ENCODE measurements at places on chromosomes 3 and 15.
A peak's percentile ranks its signal among the peaks of the same experiment; 100 is the strongest.

DNA sequence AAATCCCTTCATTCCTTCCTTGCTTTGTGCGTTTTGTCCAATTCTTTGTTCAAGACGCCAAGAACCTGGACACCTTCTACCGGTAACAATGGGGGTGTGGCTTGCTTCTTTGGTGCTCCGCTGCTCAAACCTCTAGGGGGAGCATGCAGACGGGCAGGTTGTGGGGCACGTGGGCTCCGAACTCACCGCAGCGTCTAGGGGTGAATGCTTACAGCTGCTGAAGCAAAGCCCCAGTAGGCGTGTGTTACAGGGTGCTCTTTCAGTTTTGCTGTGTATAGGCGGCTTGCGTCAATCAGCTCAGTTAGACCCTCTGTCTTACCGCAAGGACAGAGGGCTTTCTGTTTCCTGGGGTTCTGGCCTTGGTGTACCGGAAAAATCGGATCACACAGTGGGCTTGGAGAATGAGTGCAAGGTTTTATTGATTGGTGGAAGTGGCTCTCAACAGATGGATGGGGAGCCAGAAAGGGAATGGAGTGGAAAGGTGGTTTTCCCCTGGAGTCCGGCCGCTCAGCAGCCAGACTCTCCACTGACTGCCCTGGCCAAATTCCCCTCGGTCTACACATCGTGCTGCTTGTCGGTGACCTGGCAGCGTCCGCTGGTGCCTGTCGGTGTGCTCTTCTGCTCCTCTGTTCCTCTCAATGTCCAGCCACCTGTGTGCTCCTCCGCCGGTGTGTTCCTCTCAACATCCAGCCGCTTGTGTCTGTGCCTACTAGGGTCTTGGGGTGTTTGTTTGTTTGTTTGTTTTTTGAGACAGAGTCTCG, 1.2 kb upstream of the LRRC34 start:
- peak; percentile 78 for DNase-seq

GRCh38 chr3:45417930-45418847, 29.8 kb downstream of the LARS2 start:
- no peak for DNase-seq

DNA sequence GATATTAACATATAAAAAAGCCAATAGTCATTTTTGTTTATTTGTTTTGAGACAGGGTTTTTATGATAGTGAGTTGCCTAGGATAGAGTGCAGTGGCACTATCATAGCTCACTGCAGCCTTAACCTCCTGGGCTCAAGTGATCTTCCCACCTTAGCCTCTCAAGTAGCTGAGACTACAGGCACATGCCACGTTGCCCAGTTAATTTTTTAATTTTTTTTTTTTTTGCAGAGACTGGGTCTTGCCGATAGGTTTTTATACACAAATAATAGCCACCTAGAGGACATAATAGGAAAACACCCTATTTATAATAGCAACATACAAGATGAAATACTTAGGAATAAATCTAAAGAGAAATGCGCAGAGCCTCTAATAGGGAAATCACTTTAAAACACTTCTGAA, 13.3 kb downstream of the EIF3J start:
- DNase-seq = no peak

DNA sequence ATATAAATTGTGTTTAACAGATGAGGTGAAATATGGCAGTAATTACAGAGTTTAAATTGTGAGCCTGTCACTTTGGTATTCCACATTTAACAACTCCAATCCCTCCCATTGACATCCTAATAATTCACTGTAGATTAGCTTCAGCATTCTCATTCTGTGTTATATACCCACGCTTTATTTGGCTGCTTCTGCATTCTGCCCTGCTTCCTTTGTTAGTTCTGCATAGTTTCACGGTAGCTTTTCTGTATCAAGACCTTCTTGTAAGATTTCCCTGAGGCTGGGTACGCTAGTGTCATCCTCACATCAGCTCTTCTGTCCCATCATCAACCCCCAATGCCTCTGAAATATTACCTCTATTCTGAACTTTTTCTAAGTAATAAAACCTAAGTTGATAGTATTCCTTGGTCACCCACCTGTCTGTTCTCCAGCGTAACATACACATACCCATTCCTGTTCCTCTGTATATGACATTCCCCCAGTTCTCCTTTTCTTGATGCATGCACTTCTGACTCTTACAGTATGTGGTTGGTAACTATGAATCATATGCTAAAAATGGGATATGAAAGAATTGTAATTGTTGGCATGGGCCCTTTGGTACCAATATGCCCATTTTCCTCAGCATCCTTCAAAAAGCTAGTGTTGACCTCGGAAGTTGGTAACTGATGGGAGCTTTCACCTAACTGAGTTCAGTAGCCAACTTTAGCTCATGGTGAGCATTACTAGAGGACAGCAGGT, 171.2 kb downstream of the KLHL25 start:
- no peak for DNase-seq

- DNase-seq = no peak
Observed at GRCh38 chr15:43316016-43316970, 14.1 kb downstream of the LCMT2 start.

GRCh38 chr15:69540622-69541021, 88.0 kb downstream of the RPLP1 start:
- no peak for DNase-seq

- no peak for DNase-seq
Observed at GRCh38 chr3:43994657-43995546, 246.8 kb upstream of the TOPAZ1 start.

DNA sequence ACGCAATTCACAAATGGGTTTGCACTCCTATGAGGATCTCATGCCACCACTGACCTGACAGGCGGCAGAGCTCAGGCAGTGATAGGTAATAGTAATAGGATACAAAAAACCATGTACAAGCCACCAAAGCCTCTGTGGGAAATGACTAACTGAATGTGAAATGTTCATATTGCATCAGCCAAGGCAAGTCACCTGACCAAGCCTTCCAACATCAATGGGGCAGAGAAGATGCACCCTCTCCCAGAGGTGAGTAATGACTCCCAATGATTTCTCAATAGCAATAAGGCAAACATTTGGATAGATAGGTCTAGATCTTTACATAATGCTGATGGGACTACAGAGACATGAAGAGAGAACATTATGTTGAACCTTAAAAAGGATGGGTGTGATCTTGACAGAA, 14.9 kb downstream of the CNTN3 start:
- no peak for DNase-seq
